Activated T-cell treated with anti-CD3 and anti-CD28 coated beads, Interleukin-2, amount 50 U/mL, for 72 hours (primary cell): ENCODE measurements at places on chromosomes 11 and 22.

DNA sequence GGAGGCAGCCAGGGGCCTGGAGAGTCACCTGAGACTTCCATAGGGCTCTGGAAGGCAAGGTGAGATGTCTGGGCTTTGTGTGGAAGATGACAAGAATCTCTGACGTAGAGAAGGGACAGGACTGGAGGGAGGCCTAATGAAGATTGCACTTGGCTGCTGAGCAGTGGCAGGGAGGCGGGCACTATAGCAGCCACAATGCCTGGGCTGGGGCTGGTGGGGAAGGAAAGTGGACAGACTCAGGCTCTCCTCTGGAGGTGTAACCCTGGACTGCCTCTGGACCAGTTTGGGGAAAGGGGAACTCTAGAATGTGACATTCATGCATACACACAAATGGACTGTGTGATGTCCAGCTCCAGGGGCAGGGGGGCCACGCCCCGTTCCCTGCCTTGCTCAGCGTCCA lies 34.3 kb upstream of the CYP2D6 start:
- no peak for DNase-seq

- no peak for DNase-seq
Observed at GRCh38 chr11:94477624-94478023, 16.0 kb downstream of the MRE11 start.

GRCh38 chr11:14026961-14027360 lies 64.4 kb downstream of the SPON1 start:
- no peak for DNase-seq

GRCh38 chr11:132728026-132728425 lies 804.3 kb downstream of the OPCML start:
- DNase-seq = no peak

- DNase-seq = no peak
Observed at GRCh38 chr11:129287920-129288319, 87.7 kb upstream of the BARX2 start.

DNA sequence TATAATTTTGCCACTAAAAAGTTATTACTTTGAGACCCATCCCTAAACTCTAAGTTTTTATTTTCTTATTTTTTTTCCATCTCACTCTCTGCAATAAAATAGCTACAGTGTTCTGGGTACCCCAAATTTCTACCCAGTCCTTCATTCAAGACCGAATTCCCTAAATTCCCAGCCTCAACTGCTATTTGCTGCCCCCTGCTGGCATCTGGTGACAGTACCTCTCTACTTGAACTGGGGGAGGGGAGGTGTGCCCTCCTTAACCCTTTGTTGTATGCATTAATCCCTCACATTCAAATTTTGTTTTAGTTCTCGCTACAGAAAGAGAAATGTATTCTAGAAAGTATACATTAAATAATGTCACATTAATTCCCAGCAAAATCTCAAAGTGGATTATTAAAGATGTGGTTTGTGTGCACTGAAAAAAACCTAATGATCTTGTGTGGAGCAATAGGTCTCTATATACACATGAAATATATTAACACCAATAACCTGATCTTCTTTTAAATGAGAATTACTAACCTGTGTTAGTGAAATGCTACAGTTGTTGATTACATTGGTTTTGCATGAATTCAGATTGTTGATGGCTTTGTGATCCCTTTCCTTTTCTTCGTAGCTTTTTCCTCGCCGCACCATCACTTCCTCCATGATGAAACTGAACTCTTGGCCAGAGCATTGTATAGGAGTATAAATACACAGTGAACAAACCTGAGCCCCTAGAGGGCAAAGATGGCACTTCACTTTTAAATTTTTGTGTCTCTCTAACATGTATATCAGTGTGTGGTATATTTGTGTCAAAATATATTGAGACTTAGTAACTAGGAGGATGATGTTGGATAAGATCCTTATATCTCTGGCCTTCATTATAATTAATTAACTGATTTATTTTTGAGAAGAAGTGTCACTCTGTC lies 590.0 kb downstream of the METTL15 start:
- peak; percentile 16 for DNase-seq

- DNase-seq = peak; percentile 9
Observed at GRCh38 chr11:47003180-47003877, 66.8 kb downstream of the CSTPP1 start.

- DNase-seq = no peak
Observed at GRCh38 chr22:27385261-27385998, 416.1 kb downstream of the MN1 start.

DNA sequence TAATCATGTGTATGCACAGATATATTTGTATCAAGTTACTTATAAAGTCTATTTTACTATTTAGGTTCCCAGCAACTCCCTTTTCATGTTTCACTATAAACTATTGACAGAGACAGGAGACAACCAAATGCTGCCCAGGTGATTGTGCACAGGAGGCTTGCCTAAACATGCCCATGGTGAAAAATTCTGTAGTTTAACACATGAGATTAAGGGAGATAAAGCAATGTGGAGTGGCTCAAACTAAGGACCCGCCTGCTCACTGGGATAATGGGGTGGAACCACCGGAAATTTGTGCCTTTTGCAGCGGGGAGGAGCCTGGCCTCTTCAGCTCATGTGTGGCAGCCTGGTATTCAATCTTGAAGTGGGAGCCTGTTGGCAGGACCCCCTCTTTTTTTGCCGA lies 459.5 kb upstream of the CNTN5 start:
- DNase-seq = no peak

- DNase-seq = no peak
Observed at GRCh38 chr11:69361048-69361447, 67.1 kb downstream of the MYEOV start.

DNA sequence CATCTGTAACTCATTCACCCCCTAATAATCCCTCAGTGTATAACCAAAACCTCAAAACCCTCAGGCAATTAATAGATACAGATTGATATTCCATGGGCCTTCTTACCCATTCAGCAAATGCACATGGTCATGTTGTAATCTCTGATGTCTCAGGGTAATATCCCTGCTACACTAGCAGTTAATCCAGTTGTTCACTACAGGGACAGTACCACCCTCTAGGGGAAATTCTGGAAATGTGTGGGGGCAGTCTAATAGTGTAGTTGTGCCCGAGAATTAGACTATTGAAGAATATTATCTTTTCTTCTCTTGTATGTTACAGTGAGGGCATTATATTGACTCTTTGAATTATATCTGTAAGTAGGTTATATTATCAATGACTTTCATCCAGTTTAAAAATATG lies 175.4 kb downstream of the CWF19L2 start:
- no peak for DNase-seq

GRCh38 chr22:30609260-30610185 lies 2.5 kb downstream of the TCN2 start:
- peak; percentile 42 for DNase-seq

- no peak for DNase-seq
Observed at GRCh38 chr11:72789493-72790131, 4.2 kb downstream of the STARD10 start.

- DNase-seq = no peak
Observed at GRCh38 chr11:7422544-7423331, 62.6 kb upstream of the OLFML1 start.

- peak; percentile 26 for DNase-seq
Observed at GRCh38 chr11:96293598-96294021, 49.4 kb downstream of the MAML2 start.

- no peak for DNase-seq
Observed at GRCh38 chr11:73226297-73227006, 8.4 kb downstream of the P2RY2 start.

DNA sequence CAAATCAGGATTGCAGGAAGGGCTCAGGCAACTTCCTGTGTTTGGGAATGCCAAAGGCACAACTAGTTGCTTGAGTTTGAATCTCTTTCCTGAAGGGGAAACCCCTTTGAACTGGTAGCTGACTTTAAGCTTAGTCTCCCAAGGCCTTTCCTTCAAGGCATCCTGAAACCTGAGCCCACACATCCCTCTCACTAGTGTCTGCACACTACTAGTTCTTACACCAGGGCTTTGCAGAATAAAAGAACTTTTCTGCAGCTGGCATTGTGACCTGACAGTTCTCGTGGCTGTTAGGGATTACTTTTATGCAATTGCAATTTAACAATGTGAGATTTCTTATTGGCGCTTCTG lies 95.4 kb downstream of the EXT2 start:
- DNase-seq = no peak

GRCh38 chr11:116658876-116659535 lies 113.8 kb downstream of the BUD13 start:
- DNase-seq = no peak

DNA sequence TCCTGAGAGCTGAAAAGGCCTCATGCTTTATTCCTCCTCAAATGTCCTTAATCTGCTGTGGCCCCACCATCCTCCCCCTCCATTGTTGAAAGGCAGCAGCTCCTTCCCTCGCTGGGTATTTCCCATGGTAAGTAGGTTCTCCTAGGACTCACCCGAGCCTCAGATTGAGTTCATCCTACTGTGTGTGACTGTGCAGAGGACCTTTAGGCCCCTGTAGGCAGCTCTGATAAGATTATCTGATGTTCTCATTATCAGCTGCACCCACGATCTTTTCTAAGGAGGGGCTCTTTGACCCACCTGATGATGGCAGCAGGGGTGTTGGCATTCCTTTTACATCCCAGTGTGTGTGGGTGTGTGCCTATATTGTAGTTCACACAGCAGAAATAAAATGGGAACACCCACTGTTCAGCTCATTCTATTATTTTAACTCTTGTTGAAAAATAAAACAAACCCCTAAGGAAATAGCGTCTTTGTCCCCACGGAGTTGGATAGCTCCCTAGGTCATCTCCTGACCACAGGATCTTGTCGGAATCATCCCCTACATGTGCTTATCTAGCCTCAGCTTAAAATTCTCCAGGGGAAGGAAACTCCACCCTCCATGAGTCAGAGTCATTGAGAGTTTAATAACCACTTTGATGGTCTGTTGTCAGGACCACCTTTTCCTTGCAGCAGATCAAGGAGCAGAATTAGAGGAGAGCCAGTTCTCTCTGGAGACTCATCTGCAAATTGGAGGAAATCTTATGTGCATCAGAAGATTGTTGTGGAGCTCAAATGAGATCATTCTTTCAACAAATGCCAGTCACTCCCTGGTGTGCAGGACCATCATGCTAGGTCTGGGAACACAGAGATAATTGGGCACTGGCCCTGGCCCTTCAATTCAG lies 19.3 kb downstream of the ENDOD1 start:
- DNase-seq = no peak

DNA sequence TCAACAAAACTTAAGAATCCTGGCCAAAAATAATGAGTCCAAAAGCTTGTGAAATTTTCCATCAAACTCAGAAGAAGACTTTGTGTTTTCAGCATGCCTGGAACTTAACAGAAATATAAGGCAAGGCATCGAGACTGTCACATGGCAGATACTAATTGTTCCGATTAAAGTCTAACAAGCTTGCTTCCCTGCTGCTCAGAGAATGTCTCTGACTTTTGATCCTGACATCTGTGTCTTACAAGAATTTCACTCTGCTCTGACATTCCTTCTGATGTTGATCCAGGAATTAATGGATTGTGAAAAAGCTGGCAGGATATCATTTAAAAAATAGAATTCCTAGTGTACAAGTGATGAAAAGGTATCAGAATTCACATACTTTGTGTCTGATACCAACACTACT lies 170.2 kb downstream of the DCDC1 start:
- DNase-seq = no peak

GRCh38 chr22:49142296-49142695 lies 685.4 kb downstream of the BRD1 start:
- no peak for DNase-seq

DNA sequence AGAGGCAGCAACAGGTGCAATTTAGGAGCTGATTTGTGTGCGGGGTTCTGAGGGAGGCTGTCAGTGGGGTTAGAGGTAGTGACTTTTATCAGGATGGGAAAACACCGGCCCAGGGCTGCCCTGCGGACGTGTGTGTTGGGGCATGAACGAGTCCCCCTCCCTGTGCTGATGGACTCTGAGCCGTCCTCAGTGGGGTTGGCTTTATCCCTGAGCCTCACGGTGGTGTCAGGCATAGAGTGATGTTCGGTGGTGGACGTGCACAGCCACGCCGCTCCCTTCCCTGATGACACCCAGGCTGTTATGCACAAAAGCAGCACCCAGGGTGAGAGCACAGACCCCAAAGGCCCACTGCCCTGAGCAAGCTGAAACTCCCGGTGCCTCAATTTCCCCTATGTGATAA lies 809.1 kb downstream of the BRD1 start:
- DNase-seq = no peak

GRCh38 chr11:116544721-116545120 lies 228.1 kb downstream of the BUD13 start:
- no peak for DNase-seq

GRCh38 chr11:36214480-36214879 lies 74.7 kb downstream of the COMMD9 start:
- no peak for DNase-seq

- DNase-seq = no peak
Observed at GRCh38 chr11:108793611-108794010, 128.7 kb downstream of the DDX10 start.

DNA sequence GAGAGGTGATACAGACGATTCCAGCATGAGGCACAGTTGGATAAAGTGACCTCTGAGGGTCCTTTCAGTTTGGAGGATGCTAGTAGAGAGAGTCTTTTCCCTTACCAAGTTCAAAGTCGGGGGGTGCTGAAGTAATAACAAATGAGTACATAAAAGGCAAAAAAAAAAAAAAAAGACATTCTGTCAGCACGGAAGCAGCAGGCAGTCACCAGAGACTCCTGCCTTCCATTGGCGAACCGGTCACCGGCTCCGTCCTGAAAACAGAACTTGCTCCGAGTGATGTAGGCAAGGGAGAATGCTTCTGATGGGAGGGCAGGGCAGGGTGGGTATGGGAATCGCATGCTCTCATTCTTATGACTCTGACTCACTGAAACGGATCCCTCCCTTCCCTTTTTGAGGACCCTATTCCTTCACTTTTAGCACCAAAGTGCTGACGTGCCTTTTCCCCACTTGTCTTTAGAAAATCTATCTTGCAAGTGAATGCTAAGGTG lies 65.9 kb downstream of the PRR5L start:
- no peak for DNase-seq

DNA sequence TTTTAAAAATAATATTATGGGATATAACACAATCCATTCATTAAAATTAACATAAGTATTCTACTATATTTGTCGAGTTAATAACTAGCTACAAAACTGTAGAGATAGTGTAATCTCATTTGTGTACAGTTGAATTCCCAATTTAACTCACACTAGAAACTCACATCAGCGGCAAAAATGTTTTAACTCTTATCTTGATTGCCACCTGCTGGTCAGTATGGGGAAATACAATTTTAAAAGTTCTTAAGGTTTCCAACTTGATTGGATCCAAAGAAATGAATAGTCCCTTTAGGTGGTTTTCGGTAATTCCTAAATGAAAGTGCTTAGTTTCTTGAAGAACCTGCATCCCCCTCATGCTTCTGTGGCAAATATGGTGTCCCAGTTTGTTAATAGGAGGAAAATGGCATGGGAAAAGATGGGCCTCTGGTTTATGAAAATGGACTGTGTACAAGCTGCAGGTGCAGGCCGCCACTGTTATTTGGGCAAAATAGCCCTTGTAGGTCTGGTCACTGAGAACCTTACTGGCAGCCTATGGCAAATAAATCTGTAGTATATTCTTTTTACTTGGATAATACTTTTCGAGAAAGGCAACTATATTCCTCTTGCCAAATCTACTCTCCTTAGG lies 33.7 kb upstream of the SLC17A6 start:
- DNase-seq = no peak

DNA sequence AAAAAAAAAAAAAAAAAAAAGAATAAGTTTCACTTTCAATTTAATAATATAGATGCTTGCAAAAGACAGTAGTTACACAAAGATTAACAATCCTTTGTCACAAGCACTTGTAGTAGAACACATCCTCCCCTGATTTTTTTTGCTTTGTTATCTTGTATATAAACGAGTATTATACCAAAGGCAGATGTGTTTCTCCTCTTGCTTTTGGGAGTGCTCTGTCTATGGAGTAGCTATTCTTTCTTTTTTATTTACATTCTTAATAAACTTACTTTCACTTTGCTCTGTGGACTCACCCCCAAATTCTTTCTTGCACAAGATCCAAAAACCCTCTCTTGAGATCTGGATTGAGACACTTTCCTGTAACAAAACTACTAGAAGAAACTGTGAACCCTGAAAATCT lies 3.4 kb upstream of the MRPL16 start:
- DNase-seq = no peak
